ENCODE measurements at places on chromosomes 12 and 14. TPM values are rescaled to one million over a fixed set of nuclear protein-coding genes. Genes with fewer than 3 reads are reported as not detected.

GRCh38 chr14:105419195-105420091 lies at the start of gene MTA1:
TSS of gene MTA1 (plus strand) at chr14:105419827. CDS start at chr14:105420036, 209 bp downstream.
- no peak for DNase-seq

- DNase-seq = no peak
Observed at GRCh38 chr12:94079566-94080340, 68.6 kb upstream of the PLXNC1 start.

DNA sequence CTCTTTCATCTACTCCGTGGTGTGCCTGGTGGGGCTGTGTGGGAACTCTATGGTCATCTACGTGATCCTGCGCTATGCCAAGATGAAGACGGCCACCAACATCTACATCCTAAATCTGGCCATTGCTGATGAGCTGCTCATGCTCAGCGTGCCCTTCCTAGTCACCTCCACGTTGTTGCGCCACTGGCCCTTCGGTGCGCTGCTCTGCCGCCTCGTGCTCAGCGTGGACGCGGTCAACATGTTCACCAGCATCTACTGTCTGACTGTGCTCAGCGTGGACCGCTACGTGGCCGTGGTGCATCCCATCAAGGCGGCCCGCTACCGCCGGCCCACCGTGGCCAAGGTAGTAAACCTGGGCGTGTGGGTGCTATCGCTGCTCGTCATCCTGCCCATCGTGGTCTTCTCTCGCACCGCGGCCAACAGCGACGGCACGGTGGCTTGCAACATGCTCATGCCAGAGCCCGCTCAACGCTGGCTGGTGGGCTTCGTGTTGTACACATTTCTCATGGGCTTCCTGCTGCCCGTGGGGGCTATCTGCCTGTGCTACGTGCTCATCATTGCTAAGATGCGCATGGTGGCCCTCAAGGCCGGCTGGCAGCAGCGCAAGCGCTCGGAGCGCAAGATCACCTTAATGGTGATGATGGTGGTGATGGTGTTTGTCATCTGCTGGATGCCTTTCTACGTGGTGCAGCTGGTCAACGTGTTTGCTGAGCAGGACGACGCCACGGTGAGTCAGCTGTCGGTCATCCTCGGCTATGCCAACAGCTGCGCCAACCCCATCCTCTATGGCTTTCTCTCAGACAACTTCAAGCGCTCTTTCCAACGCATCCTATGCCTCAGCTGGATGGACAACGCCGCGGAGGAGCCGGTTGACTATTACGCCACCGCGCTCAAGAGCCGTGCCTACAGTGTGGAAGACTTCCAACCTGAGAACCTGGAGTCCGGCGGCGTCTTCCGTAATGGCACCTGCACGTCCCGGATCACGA lies 2.2 kb downstream of the SSTR1 start:
- no peak for DNase-seq

GRCh38 chr12:70983692-70984091 lies 63.2 kb upstream of the PTPRR start:
- no peak for DNase-seq

- no peak for DNase-seq
Observed at GRCh38 chr14:100880271-100881101, 23.0 kb downstream of the RTL1 start.

GRCh38 chr14:96710060-96710666 lies 87.0 kb upstream of the VRK1 start:
- no peak for DNase-seq

- DNase-seq = peak; percentile 58
Observed at GRCh38 chr12:65720136-65721130, 103.8 kb upstream of the HMGA2 start.

DNA sequence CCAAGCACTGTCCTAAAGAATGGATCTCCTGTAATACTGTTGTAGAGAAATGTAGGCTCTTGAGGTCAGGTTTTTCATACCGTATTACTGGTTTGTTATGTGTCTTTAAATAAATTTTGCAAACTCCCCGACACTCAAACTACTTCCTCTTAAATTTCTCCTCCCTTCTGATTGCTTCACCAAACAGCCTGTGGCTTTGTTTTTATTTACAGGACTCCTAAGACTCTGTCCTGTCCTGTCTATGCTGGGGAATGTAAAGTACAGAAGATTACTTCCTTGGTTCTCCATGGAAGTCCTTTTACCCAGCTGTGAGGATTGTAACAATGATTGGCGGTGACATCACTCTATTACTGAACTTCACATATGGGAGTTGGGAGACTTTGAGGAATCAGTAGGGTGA lies 873.5 kb downstream of the DIO2 start:
- DNase-seq = no peak

GRCh38 chr14:100542619-100543205 lies 44.5 kb downstream of the BEGAIN start:
- DNase-seq = no peak

DNA sequence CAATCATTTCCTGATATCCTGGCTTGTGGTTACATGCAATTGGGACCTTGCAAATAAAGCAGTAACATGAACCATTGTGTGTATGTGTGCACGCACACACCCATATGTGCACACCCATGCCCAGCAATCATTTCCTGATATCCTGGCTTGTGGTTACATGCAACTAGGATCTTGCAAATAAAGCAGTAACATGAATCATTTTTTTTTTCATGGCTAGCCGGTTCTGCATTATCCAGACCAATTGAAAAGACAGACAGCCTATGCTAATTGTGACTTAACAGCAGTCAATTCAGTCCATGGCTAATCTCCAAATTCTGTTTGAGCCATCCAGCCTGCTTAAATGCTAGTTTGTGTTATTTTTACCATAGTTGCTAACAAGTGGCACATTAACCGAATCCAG lies 134.3 kb downstream of the TTC7B start:
- DNase-seq = no peak

DNA sequence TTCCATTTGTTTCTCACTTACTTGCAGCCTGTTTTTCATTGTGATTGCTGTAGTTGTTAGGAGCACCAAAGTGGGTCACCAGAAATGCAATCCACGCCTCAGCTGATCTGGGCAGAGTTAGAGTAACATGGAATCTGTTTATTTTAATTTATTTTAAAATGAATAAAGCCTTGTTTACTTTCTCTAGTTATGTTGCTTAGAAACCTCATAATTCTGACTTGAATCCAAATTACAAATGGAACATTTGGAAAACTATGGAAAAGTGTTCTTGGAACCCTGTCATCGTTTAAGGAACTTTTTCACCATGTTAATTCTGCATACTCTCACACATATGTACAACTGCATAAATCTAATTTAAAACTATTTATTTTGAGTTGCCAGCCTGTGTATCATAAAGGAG lies 92.2 kb upstream of the DAAM1 start:
- DNase-seq = no peak

DNA sequence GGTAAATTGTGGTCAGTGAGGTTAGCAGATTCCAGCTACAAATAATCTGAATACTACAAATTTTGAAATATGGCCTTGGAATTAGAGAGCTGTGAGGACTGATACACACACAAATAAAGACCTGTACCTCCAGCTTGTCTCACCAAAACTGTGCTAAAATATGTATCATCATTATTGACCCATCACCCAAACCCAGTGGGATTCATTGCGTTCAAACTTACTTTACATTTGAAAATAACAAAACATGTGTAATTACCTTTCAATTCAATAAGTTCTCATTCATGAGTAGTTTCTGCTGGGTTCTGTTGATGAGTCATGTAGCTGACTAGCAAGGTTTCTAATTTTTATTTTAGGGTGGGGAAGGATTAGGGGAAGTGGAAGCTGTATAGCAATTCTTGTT lies 170.9 kb downstream of the MSRB3 start:
- DNase-seq = no peak

Gene OASL
- 9.2 TPM for total RNA-seq

Gene IQSEC3
- not detected for total RNA-seq

All from H4 (cell line).